ENCODE measurements at places on chromosomes 11 and 22.

GRCh38 chr11:113159988-113160807, 154.2 kb upstream of the TTC12 start:
- no peak for DNase-seq

- DNase-seq, result no peak
These were observed 7.0 kb downstream of the C11orf86 start for GRCh38 chr11:66981976-66982578.

- no peak for DNase-seq
These were observed 218.6 kb downstream of the NAV2 start for GRCh38 chr11:19931141-19931770.

DNA sequence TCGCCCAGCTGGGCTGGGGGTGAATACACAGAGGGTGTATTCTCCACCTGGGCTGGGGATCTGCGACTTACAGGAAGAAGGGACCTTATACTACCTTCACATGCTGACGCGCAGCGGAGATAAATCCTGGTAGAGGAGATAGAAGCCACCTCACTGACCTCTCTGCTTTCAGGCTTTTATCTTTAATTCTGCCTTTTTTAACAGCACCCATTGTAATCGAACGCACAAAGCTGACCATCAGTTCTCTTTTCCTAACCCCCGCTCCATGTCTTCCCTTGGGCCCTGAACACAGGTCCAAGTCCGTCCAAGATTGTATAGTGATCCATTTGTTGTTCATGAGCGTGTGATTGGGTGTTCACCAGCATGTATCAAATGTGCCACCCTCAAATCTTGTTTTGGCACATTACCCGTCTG, 664 bp upstream of the LAMTOR1 start:
- no peak for DNase-seq

GRCh38 chr11:45931739-45932138, 9.3 kb downstream of the LARGE2 start:
- no peak for DNase-seq

DNA sequence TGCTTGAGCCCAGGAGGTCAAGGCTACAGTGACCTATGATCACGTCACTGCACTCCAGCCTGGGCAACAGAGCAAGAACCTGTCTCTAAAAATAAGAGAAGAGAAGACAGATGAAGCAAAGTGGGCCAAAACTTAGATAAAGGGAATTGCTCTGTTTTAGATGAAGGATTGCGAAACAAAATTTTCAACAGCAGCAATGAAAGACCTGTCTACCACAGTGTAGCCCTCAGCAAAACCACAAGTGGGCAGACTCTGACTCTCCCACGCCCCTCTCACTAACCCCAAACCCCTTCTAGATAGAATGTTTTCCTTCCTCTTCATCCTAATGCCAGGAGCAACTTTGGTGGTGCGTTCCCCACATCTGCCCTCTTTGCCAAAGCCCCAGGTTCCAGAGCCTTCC, 105.6 kb upstream of the ALDH3B2 start:
- DNase-seq, result no peak

GRCh38 chr11:99184146-99184545, 163.4 kb downstream of the CNTN5 start:
- DNase-seq, result no peak

DNA sequence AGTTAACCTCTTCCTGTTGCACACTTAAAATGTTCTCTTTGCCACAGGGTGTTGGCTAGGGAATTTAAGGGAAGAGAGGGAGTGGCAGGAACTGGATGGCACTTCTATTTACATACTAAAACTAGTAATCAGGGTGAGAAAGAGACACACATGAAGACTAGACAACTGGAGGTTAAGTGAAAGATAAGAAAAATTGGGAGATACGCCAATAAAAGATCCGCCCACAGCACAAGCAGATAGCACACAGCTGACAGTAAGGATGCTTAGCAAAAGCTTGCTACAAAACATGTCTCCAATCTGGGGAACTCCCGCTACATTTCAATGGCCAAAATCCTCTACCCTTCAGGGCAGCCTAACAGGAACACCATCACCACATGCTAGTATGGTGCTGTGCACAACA, 12.8 kb downstream of the CPSF7 start:
- DNase-seq, result no peak

- DNase-seq, result peak; percentile 2
These were observed 57.6 kb downstream of the SMIM38 start for GRCh38 chr11:69213316-69213715.

- DNase-seq, result peak; percentile 47
These were observed 740 bp downstream of the FADS1 start for GRCh38 chr11:61815790-61816735.

GRCh38 chr22:36301384-36301828, 48.5 kb downstream of the APOL1 start:
- DNase-seq, result peak; percentile 85

GRCh38 chr11:60905047-60905446, 1.3 kb downstream of the PRPF19 start:
- no peak for DNase-seq

DNA sequence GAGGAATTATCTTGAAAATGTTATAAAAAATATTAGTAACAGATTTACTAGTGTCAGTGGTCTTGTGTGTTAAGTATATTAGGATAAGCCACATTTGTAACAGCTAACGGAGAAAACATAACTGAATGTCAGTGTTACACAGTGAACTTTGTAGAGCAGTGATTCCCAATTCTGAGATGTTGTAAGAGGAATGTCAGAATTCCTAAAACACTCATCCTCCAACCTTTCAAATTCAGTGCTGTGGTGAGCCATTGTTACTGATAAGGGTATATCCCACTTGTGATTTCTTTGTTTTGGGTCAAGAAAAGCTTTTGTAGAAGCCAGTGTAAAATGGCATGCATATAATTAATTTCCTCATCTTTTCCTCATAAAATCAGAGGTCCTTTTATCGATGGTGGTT, 61.9 kb downstream of the ARHGEF12 start:
- DNase-seq, result no peak

DNA sequence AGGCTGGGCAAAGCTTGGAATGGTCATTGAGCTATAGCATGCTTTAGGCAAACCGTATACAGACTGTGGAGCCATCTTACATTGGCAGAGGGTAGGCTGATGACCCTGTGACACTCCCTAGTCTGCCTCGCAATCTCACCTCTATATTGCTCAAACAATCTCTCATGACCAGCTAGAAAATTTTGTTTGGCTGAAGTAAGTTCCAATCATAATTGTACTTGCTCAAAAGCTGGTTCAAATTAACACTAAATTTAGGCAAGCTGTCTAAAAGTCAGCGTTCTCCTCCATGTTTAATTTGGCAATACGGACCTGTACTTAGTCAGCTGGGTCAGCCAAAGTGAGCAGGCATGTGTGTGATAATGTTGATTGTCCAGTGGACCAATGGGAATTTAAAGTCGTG, 133.0 kb downstream of the SWAP70 start:
- DNase-seq, result no peak

GRCh38 chr22:37089434-37089833, 20.1 kb downstream of the TMPRSS6 start:
- no peak for DNase-seq

DNA sequence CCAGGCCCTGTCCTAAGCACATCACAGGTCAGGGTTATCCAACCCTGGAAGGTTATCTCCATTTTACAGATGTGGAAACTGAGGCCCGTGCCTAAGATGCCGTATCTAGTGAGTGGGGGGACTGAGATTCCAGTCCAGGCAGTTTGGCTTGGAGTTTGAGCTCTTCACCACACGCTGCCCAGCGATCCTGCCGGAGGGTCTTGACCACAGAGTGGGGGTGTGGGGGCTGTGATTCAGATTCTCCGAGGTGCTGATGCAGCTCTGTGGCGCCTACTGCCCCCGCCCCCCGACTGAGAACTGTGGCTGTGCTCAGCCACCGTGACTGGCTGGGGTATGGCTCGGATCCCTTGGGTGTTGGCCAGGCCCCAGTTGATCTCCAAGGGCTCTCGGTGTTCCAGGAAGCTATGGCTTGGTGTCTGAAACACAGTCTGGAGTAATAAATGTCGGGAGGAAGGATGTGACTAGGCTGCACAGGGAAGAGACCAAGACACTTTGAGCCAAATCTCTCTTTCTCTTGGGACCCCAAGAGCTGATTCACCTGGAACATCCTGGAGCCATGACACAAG, 60.6 kb upstream of the RASD2 start:
- no peak for DNase-seq

- peak; percentile 75 for DNase-seq
These were observed 15.2 kb downstream of the BCL9L start for GRCh38 chr11:118910309-118911112.

- DNase-seq, result no peak
These were observed 71.4 kb upstream of the LINC01488 start for GRCh38 chr11:69409812-69410645.

- DNase-seq, result no peak
These were observed 38.1 kb upstream of the ADA2 start for GRCh38 chr22:17257121-17258001.

Data from CD4-positive, alpha-beta T cell treated with Interleukin-2 at 100 ng/mL for 4 hours (primary cell).